Stimulated activated CD4-positive, alpha-beta T cell treated with anti-CD3 and anti-CD28 coated beads, Interleukin-4, amount 100 ng/mL, for 48 hours (primary cell): ENCODE measurements at places on chromosomes 2 and 18.

DNA sequence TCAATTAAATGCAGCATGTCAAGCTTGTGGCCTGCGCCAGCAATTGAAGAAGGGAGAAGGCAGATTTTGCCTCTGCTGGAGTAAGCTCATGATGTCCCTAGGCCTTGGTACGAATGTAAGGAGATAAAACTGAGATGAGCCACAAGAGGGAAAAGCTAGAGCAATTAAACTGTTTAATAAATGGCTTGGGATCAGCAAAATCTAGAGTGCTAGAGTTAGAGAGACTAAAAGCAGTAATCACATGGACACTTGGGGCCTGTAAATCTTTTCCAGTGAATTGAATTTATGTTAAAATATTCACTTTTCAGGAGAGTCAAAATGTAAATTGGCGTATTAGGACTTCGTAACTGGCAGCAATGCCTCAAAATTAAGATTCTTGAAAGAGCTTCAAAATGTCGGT is 86.2 kb downstream of the CDK15 start:
- DNase-seq = no peak

DNA sequence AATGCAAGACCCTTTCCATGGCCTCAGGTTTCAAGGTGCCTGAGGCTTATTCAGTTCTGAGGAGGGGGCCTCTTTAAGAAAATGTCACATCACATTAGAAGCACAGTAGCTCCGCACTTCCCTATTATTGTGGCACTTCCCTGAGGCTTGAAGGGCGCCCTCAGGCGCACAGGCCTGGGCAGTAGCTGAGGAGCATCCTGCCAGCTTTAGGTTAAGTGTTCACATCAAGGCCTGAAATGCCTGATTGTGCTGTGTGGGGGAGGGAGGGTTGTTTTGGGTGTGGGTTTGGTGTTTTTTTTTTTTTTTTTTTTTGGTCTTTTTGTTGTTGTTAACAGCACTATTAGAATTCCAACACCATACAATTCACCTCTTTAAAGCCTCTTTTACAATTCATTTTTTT is 107.9 kb downstream of the CABLES1 start:
- no peak for DNase-seq

DNA sequence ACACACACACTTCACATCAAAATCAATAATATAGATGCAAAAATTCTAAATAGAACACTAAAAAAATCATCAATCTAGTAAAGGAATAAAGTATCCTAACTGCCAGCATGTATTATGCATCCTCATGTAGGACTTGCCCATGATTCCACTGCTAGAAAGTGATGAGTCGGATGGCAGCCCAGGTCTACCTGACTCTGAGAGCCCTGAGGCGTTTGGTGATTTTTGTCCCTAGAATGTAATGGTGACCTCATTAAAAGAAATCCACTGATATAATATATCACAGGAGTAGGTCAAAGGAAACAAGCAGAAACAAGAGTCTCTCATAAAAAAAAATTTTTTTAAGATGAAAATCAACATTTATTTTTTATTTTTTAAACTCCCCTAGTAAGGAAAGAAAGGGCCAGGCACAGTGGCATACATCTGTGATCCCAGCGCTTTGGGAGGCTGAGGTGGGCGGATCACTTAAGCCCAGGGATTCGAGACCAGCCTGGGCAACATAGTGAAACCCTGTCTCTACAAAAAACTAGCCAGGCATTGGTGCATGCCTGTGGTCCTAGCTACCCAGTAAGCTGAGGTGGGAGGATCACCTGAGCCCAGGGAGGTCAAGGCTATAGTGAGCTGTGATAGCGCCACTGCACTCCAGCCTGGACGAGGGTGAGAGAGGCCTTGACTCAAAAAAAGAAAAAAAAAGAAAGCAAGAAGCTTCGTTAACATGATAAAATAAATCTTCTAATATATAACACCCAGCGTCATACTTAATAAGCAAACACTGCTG is 24.4 kb upstream of the ACTG2 start:
- no peak for DNase-seq

DNA sequence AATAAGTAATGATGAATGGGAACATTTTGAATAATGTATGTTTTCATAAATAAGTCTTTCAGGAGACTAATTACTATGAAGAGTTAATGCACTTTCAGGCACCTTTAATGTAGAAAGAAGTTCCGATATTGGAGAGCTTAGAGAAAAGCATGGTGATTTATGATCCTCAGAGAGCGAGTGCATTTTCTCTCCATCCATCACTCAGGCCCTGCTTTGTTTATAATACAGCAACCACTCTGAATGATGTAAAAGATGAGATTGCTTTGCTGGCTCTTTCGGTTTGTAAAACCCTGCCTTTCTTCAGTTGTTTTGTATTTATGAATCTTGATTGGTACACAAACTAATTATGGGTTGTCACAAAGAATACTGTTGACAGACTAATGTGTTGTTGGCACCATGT is 132.0 kb downstream of the NYAP2 start:
- no peak for DNase-seq

- DNase-seq = no peak
Observed at GRCh38 chr18:66872277-66872676, 268.4 kb upstream of the CDH19 start.

- no peak for DNase-seq
Observed at GRCh38 chr2:66547887-66548286, 113.0 kb downstream of the MEIS1 start.

DNA sequence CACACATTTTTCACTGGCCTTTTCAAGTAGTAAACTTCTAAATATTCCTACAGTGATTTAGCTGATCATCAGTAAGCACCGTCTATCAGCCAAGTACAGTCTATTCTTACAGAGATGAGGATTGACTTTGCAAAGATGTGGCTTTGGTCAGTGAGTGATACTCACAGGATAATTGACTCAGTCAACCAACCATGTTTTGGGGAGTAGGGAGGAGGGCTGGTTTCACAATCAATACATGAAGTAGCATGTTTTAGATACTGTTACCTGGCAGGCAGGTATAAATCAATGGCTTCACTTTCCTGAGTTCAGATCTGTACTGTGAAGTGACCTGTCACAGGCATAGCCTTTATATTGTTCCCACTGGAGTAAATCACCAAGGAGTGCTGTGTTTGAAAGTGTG is 27.2 kb downstream of the OSBPL6 start:
- no peak for DNase-seq

DNA sequence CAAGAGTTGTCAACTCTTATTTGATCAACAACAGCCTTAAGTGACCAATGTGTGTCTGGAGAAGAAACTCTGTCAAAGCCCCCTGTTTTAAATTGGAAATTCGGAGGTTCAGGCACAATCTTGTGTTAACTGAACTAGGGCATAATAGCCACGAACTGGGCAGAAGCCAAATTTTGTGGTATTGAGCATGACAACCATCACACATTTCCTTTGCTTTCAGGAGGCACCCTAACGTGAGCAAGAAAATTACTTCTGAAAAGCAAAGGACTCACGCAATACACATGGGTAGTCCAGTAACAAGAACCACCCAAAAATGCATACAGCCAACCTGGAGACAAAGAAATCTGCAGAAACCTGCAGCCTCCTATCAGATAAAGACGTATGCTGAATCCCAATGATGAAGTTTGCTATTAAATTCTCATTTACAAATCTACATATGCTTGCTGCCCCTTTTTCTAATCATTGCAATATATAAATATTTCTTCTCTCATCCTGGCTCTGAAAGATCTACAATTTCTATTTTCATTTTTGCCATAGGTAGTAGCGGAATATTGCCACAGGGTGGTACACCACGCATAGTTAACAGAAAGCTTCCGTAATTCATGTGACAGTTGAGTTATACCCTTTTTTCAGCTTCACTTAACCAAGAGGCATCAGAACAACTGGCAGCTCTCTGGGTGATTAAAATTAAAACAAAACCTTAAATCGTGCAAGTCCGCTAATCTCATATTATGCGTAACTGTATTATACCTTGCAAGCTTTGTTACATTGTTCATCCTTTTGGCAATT is 495.8 kb downstream of the NRXN1 start:
- no peak for DNase-seq

GRCh38 chr2:195044801-195045200 is 612.2 kb upstream of the SLC39A10 start:
- DNase-seq = no peak

DNA sequence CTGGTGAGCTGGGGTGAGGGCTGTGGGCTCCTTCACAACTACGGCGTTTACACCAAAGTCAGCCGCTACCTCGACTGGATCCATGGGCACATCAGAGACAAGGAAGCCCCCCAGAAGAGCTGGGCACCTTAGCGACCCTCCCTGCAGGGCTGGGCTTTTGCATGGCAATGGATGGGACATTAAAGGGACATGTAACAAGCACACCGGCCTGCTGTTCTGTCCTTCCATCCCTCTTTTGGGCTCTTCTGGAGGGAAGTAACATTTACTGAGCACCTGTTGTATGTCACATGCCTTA is 10.5 kb downstream of the PROC start:
- no peak for DNase-seq

- no peak for DNase-seq
Observed at GRCh38 chr2:64267699-64268098, 123.5 kb upstream of the PELI1 start.

GRCh38 chr2:8039732-8040131 is 642.1 kb upstream of the ID2 start:
- DNase-seq = no peak

DNA sequence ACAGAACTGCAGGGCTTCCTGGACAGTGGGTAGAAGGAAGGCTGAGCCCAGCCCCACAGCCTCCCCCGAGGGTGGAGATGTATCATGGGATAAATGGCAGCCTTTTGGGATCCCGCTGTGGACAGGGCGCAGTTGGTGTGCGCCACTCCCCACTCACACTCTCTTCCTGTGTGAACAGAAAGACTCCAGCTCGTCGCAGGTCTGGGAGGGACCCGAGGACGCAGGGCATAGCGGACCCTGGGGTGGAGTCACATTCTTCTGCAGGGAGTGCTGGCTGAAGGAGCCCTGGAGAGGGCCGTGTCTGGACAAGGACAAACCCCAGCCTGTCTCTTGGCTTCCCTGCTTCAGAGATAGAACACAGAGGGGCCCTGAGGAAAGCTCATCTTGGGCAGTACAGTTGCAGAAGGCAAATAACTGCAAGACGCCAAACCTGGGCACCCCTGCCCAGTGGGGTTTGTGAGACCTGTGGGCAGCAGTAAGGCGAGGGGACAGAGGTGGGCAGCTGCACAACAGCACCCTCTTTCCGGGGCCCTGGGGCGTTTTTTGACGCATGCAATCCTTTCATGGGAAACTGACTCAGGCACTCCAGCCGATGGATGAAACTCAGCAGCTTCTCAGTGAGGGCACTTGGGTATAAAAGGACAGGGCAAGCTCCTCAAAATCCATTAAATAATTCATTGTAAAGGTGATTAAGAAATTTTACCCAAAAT is 101.9 kb downstream of the USP40 start:
- DNase-seq = no peak

DNA sequence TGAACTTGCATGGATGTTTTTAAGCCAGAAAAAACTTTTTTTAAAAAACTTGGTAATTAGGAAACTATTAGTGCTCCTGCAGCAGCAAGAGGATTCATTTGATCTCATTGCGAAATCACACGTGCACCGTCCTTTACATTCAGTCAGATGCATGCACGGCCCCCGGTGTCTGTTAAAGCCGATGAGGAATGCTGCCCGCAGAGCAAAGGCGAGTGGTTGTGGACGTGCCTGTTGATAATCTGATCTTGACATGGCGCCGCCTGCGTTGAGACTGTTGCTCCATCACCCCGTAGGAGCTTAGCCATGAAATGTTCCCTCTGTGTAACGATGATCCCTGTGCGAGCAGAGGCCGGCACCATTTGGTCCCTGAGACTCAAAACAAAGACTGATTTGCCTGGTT is 300.0 kb downstream of the GBX2 start:
- DNase-seq = no peak

GRCh38 chr2:238574490-238575271 is 148.0 kb downstream of the ASB1 start:
- no peak for DNase-seq

GRCh38 chr2:126239320-126239955 is 416.5 kb upstream of the GYPC start:
- DNase-seq = no peak

DNA sequence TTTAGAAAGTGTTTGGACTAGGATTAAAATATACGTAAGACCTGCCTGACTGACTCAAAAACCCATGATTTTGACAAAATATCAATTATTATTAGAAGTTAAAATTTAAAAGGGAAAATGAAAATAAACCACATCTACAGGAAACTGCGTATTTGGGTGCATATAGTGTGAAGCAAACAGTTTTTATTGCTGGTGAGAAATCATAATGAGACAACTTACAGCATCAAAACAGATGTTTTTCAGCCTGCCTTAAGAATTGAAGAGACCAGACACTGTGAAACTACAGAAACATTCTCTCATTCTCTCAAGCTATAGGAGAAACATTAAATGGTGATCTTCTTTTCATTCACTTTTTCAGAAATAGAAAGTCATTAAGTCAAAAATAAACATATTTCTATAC is 62.9 kb downstream of the RAD51AP2 start:
- no peak for DNase-seq

GRCh38 chr2:64913357-64913869 is 75.8 kb upstream of the SLC1A4 start:
- no peak for DNase-seq

DNA sequence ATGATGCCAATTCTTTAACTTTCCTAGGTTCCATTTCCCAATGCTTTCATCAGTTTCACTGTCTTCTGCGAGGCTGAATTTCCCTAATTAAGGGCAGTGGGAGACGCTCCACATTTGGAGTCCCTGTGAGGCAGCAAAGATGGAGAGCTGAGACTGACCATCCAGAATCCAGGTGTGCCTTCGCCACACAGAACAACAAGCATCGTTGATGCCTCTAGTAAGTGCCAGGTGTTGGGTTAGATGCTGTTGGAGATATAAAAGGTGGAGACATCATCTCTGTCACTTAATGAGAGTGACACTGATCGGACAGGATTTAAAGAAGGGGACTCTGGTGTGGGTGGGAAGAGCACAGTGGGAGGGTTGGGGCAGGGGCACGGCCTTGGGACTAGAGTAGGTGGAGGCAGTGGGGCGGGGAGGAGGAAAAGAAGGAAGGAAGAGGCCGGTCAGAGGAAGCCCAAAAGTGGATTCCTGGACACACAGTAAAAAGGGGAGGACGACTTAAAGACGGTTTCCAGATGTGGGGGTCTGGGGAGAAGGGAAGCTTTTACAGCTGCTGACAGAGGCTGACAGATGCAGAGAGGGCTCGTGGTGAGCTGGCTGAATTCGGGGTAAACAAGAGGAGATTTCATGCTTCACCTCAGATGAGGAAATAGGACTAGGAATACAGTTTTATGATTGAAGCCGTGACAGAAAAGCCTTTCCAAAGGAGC is 113.0 kb downstream of the BCL2 start:
- DNase-seq = no peak

- DNase-seq = no peak
Observed at GRCh38 chr2:173866874-173867618, 98.1 kb downstream of the SP3 start.

DNA sequence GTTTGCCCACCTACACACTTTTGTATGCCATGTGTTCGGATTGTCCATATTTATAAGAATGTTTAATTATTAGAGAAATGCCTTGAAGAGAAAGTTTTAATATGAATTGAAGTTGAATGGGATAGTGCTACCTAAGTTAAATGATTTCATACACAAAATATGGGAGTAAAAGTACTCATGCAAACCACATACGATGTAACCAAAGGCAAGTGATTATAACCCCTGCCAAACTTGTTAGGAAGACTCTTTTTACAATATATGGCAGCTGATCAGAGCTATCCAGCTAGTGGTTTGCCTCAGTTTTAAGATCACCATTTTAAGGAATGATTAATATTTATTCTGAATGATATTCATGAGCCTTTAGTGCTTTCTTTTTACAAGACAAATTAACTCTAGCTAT is 106.7 kb downstream of the MYO1B start:
- DNase-seq = no peak
